ENCODE measurements at places on chromosomes 12 and 14.

GRCh38 chr12:46299851-46300250, 31.0 kb upstream of the SLC38A1 start:
- DNase-seq: no peak

- no peak for DNase-seq
Observed at GRCh38 chr14:103542605-103543088, 13.7 kb downstream of the TRMT61A start.

DNA sequence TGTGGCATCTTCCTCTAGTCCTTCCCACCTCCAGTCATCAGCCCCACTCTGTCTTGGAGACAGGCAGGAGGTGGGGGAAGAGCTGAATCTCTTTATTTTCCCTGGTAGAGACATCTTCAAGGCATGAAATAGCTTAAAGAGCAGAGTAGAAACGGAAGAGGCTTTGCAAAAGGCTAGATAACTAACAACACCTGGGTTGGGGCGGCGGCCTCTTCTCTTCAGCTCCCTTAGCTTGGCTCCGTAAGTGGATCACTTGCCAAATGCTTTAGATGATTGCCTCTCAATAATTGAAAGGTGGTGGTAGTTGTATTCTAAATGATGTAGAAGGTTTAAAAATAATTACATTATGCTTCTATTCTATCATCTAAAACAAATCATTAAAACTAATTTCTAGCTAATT, 36.1 kb downstream of the SSPN start:
- DNase-seq: no peak

- DNase-seq: peak; percentile 56
Observed at GRCh38 chr12:70982991-70983390, 62.5 kb upstream of the PTPRR start.

DNA sequence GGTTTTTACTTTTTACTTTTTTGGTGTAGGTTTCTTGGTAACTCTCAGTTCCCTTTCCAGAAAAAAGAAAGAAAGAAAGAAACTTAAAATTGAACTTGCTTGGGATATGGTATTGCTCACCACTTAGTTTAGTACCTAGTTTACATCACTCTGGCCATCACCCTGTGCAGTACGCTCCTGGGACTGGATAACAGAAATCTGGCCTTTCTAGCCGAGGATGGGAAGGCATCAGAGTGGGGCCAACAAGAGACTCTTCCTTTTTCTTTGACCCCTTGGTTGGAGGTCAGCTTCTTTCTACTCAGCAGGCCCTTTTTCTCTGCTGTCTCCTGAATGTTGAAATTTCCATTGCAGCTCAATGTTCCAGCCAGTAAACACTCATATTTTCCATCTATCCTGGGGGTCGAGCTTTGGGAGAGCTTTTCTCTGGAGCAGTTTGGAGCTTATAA, 156.6 kb downstream of the TGFB3 start:
- no peak for DNase-seq

Data from GM04503 (cell line).